ENCODE measurements at places on chromosomes 3 and 15.

GRCh38 chr3:187130346-187131066 lies 8.8 kb downstream of the RPL39L start:
- DNase-seq = peak; percentile 78

GRCh38 chr3:98532709-98533571 lies 1.2 kb downstream of the GPR15 start:
- DNase-seq = no peak

- DNase-seq = peak; percentile 44
Measured at GRCh38 chr3:196620161-196620604, 19.3 kb upstream of the NRROS start.

GRCh38 chr3:8775181-8775580 lies 5.8 kb upstream of the OXTR start:
- DNase-seq = no peak

DNA sequence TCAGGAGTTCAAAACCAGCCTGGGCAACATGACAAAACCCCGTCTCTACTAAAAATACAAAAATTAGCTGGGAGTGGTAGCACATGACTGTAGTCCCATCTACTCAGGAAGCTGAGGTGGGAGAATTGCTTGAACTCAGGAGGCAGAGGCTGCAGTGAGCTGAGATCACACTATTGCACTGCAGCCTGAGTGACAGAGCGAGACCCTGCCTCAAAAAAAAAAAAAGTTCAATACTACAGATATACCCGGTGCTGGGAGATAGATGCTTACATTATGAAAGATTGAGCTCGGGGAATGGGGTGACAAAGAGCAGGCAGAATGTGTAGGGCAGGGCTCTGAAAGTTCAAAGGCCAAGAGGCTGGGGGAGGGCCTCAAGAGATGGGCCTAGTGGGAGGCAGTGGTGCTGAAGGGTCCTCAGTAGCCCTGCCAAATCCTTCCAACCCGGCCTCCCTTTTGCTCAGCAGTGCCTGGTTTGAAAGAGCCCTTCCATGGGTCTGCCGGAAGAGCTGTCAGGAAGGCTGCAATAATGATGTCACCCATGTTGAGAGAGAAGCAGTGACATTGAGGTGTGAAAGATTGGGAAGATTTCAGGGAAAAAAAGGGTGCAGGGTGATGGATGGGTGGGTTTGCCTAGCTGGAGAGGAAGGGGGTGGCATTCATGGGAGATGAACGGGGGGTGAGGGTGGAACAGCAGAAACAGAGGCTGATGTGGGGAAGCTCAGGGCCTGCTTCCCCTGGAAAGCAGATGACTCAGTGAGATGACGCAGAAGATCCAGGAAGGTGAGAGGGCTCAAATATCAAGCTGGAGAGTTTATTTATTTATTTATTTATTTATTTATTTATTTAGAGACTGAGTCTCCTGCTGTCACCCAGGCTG lies 20.0 kb upstream of the IREB2 start:
- peak; percentile 48 for DNase-seq

DNA sequence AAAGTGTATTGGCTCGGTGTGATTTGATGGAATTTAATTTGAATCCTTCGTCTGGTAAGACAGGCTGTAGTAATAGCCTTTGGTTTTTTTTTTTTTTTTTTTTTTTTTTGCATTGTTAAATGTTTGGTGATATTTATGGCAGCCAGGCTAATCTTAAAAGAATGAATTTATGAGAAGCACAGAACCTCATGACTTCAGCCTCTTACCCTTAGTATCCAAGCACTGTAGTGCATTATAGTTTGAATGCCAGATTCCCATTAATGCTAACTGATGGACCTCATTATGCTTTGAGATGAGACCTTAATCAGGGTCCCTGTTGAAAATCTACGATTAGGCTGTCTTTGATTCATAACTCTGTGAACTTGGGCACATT lies 110.6 kb upstream of the SAMMSON start:
- no peak for DNase-seq

GRCh38 chr15:40807888-40808461 lies 702 bp upstream of the DNAJC17 start:
- DNase-seq = no peak

DNA sequence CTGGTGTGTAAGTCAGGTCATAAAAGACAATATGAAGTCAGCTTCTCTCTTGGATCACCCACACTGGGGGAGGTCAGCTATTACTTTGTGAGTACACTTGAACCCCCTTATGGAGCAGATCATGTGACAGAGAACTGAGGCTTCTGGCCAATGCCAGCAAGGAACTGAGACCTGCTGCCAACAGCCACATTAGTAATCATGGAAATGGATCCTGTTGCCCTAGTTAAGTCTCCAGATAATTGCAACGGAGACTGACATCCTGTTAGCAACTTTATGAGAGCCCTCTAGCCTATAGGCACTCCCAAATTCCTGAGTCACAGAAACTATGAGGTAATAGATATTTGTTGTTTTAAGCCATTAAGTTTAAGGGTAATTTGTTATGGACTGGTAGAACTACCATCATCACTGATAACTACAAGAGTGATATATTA lies 110.4 kb upstream of the GMNC start:
- DNase-seq = no peak

DNA sequence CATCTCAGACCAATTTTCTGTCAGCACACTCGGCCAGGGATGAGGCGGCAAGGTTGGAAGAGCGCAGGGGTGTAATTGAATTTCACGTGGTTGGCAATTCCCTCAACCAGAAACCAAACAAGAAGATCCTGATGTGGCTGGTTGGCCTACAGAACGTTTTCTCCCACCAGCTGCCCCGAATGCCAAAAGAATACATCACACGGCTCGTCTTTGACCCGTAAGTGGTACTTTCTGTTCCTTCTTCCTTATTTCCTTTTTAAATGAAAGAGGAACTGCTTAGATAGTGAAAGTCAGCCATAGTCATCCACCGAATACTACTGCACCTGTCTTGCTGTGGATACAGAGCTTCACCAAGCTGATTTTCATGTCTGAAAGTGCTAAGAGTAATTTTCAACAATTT lies 60.1 kb downstream of the SGO1 start:
- no peak for DNase-seq

- DNase-seq = no peak
Measured at GRCh38 chr15:42090781-42091180, 3.6 kb downstream of the PLA2G4D start.

- peak; percentile 67 for DNase-seq
Measured at GRCh38 chr15:41022487-41023090, 69.3 kb downstream of the CHAC1 start.

- no peak for DNase-seq
Measured at GRCh38 chr3:55709411-55710012, 222.4 kb upstream of the WNT5A start.
